Daoy (cell line): ENCODE measurements at places on chromosomes 3 and 15. TPM values are rescaled to one million over a fixed set of nuclear protein-coding genes. Genes with fewer than 3 reads are reported as not detected.

- DNase-seq: no peak
Measured at GRCh38 chr15:28876131-28876844, 9.5 kb upstream of the APBA2 start.

- DNase-seq: no peak
Measured at GRCh38 chr3:127978636-127979035, 63.6 kb downstream of the KBTBD12 start.

CD86 gene
- total RNA-seq: 0.15 and 0.29 TPM in 2 replicates

GRCh38 chr15:80953001-80953952 is 36.3 kb downstream of the MESD start:
- no peak for DNase-seq

DNA sequence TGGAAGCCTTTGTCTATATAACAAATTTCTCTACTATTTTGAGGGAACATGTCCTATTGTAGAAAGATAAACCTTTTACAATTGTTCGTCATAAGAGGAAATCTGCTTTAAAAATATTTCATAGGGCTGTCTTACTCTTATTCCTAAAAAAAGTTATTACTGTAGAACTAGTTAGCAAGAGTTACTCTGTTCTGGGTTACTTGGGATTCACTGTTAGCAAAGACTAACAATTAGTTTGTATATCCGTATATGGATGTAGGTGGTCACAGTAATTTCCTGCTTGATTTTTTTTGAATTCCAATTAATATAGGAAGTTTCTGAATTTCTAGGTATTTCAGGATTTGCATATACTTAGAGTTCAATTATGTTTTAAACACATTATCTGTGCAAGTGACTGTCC is 413.5 kb downstream of the RBMS3 start:
- no peak for DNase-seq

GABRR3 gene
- not detected in 2 replicates for total RNA-seq

DNA sequence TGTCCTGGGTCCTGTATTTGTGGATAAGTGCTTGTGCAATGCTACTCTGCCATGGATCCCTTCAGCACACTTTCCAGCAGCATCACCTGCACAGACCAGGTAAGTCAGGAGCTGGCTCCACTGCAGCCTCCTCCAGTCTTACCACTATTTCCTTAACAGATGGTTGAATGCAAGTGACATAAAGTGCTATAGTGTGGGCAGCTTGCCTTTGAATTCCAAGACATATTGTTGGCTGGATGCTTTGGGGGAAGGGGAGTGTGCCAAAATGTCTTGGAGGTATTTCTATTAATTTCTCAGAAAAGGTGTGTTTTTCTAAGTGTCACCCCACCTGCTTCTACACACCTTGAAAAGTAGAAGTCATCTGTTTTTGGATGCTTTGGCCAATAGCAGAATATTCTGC is 352.2 kb upstream of the SUCLG2 start:
- no peak for DNase-seq

GRCh38 chr3:126136428-126137220 is 43.8 kb downstream of the ALDH1L1 start:
- no peak for DNase-seq

CFAP100 gene
- total RNA-seq: not detected in 2 replicates

ITIH4 gene
- total RNA-seq: 0.09 and 0.40 TPM in 2 replicates

DNA sequence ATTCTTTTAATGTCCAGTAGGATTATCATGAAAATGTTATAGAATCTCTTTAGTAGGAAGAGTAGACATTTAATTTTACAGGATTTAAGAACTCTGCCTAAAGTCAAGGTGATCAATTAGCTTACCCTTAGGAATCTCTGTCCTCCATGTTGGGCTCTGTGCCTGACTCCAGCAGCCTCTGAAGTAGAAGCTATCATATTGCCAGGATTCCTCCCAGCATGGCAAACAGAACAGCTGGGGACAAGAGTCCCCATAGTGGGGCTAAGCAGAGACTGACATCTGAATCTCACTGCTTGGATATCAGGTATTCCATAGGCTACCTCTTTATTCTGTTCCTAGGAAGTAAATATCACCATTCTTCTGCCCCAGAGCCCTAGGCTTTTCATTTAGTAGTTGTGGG is 1.5 kb downstream of the SLC15A2 start:
- no peak for DNase-seq

THAP10 gene
- 7.6 and 9.6 TPM in 2 replicates for total RNA-seq

DNA sequence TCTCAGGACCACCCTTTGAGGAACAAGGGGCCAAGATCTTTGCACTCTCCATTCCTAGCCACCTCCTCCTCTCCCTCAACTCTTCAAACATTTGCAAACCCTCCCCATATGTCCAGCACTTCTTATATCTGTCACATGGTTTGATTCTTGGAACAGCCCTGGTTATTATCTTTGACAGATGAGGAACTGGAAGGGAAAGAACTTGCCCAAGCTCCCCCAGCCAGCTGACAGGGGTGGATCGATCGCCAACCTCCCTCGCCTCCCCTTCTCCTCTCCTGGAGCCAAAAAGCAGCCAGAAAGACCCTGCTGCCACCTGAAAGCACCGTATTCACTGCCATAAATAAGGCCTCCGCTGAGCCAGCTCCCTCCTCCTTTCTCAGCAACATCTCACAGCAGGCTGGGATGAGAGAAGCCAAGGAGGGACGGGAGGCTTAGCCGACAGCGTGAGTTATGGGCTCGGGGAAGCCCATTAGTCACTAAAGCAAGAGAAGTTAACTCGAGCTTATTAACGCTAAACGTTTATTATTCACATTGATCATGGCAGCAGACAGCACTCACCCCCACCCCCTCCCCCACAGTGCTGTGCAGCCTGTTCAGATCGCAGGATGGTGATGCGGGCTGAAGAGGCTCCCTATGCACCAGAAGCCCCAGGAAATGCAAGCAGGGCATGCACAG is 22.2 kb upstream of the FGD5 start:
- no peak for DNase-seq

MYZAP gene
- total RNA-seq: 1.2 and 1.4 TPM in 2 replicates

- DNase-seq: no peak
Measured at GRCh38 chr3:105571005-105571404, 204.3 kb downstream of the ALCAM start.

- no peak for DNase-seq
Measured at GRCh38 chr3:187027531-187028278, 97.4 kb downstream of the ST6GAL1 start.

BAHD1 gene
- 10.8 and 11.0 TPM in 2 replicates for total RNA-seq

GRCh38 chr3:35739181-35739809 is 100.0 kb downstream of the ARPP21 start:
- DNase-seq: no peak

- DNase-seq: peak; percentile 45
Measured at GRCh38 chr3:57446318-57446841, 97.8 kb downstream of the DNAH12 start.

DNA sequence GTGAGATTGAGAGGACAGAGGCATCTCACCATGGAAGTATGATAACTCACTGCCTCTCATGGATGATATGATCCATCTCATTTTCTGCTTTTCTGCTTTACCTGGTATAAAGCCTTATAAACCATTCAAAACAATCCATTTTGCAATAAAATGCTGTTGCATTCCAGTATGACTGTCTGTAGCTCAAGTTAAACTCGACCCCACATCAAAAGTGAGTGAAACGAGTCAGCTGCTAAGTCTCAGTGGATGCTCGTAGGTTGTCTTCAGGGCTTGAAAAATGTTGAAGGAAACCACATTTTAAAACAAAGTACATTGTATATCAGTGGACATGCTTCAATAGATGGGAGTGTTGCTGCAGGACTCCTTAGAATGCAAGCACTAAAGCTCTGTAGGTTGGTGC is 839.0 kb downstream of the TUSC7 start:
- no peak for DNase-seq

GRCh38 chr3:28042095-28042635 is 199.3 kb upstream of the CMC1 start:
- DNase-seq: no peak

CLDN18 gene
- not detected in 2 replicates for total RNA-seq

GRCh38 chr15:75335705-75336355 is at the start of gene COMMD4:
TSS of gene COMMD4 (plus strand) at chr15:75336063. CDS start at chr15:75336090, 27 bp downstream.
- DNase-seq: peak; percentile 97

IL17RB gene
- total RNA-seq: 1.9 and 3.1 TPM in 2 replicates

RMDN3 gene
- total RNA-seq: 17.1 and 20.6 TPM in 2 replicates

CCDC39 gene
- total RNA-seq: 0.65 TPM in 1 of 2 replicates, not detected in the other

DNA sequence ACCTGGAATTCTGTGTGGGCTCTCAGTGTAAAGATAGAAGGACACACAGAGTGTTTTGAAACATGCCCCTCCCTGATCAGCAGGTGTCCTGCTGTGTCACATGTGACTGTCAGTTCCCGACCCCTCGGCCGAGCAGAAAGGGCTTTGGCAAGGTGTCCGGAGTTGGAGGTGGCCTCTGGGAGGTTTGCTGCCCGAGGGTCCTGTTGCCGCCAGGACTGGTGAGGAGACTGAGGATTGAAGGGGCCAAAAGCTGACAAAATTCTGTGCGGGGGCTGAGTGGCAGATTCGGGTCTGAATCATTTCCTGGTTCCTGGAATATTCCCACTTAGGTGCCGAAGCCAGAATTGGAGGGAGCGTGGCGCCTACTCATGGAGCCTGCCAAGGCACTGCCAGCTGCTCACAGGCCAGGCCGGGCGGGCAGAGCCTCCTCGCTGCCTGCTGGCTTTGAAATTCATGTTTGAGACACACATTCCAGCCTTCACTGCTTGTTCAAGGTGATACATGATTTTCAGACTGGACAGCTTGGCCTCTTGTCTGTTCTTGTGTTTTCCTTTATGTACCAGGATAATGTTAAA is 83.8 kb downstream of the APBA2 start:
- DNase-seq: peak; percentile 61

DNA sequence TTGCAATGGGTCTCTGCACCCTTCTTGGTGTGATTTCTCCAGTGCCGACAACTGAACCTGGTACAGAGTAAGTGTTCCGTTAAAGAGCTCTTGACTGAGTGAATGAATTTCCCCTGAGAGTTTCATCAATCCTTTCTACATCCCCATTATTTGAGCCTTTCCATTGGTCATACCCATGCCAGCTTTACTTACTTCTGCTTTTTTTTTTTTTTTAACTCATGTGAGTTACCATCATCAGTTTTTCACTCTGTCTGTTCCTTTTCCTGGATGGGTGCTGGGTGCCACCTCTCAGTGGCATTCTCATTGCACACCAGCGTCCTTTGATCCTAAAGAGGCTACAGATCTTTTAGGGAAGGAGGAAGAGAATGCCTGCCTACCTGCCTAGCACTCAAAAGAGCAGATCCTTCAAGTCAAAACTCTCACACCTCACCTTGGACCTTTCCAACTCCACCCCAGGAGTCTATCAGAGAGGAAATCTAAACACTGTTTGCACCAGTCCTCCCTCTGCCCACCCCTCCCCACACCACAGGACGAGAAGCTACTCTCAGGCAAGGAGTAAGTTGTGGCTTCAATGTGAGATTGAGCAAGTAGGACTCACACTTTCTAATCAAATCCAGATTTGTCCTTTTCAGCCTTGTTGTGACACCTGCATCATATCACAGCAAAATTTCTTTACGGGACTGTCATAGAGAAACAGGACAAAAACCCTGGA is 13.1 kb upstream of the USP3 start:
- no peak for DNase-seq

TPRG1 gene
- 0.54 and 0.69 TPM in 2 replicates for total RNA-seq

- DNase-seq: peak; percentile 72
Measured at GRCh38 chr3:25508901-25509300, 80.8 kb downstream of the RARB start.

- DNase-seq: no peak
Measured at GRCh38 chr3:51719410-51720025, 12.7 kb downstream of the GRM2 start.

PLOD2 gene
- total RNA-seq: 80.5 and 89.4 TPM in 2 replicates

DNA sequence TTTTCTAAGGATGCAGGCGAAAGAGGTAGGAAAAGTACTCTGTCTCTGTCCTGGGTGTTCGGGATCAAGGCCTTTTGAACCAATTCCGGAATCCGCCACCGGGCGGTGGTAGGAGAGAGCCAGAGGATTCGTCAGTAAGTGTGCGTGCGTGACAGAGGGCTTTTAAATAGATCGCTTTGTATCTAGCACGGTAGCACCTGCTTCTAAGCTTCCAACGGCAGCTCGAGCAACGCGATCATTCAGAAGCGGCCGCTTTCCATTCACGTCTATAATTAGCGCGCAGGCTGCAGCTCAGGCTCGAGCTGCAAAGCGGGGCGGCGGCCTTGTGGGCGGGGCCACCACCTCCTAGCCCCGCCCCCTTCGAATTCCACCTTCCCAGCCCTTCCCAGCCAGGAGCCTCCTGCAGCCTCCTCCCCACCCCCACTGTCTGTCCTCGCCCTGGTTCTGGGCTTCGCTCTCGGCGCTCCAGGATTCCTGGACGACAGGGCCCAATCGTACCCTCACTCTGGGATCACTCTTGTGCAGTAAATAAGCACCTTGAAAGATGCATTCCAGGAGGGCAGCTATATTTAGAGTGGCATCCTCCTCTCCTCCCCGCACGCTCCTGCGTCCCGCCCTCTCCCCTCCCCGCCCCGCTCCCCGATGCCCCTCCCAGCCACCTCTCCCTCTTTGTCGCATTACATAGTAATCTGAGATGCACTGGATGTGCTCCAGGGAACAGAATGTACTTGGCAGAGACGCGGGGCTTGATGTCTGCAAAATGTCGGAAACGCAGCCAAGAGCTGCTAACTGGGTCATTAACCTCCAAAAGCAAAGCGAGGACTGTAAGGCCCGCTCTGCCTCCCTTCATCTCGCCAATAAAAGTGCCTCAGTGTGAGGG is 224.1 kb upstream of the TPRG1 start:
- peak; percentile 89 for DNase-seq

NR2C2 gene
- 13.4 and 13.6 TPM in 2 replicates for total RNA-seq

- peak; percentile 2 for DNase-seq
Measured at GRCh38 chr3:72797773-72798543, 50.3 kb downstream of the SHQ1 start.

NGRN gene
- 129 and 135 TPM in 2 replicates for total RNA-seq

NR1I2 gene
- total RNA-seq: 1.0 and 1.3 TPM in 2 replicates

C3orf62 gene
- 0.74 and 0.86 TPM in 2 replicates for total RNA-seq

DNA sequence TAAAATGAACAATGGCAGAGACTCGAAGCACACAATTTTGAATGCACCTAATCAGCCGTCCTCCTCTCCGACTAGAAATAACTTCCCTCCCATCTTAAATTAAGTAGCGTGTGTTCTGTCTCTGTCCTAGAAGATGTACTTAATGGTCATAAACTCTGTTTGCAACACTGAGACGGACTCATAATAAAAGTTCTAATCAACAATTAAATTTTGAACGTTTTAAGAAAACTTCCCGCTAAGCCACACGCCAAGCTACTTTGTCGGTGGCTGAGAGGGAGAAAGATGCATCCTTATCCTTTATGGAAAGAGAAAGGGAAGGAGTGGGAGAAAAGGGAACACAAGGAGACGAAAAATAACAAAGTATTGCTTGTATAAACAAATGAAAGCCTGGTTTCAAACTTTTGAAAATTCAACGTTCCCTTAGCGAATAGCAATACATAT is 989 bp downstream of the GNB4 start:
- peak; percentile 12 for DNase-seq

DNA sequence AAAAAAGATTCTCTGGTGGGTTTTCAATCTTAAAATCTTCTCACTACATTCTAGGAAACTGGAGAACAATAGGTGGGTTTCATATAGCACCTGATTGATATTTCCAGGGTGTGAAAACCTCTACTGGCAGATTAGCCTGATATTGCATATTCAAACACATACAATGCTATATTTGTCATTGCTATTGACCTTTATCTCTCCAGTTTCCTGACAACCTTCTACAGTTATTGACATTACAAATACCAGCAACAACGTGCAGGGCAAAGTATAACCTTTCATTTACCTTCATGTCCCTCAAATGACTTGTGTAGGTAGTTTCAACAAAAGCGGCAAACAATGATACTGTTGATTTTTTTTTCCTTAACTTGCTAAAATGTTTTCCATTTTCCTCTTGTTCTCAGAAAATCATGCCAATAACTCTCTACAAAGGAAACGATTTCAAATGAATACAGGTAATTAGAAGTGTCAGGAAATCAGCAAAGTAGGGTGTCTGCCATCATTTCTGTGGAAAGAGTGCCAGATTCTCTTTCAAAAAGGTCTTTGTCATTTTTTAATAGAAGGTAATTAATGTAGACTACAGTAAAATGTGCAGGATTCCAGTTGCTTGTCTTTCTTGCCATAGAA is 72.6 kb upstream of the CDIN1 start:
- DNase-seq: no peak

CMTM7 gene
- total RNA-seq: 12.4 TPM in 2 replicates
